Vagina (tissue), 2 donors: ENCODE measurements at places on chromosomes 1 and 21.

DNA sequence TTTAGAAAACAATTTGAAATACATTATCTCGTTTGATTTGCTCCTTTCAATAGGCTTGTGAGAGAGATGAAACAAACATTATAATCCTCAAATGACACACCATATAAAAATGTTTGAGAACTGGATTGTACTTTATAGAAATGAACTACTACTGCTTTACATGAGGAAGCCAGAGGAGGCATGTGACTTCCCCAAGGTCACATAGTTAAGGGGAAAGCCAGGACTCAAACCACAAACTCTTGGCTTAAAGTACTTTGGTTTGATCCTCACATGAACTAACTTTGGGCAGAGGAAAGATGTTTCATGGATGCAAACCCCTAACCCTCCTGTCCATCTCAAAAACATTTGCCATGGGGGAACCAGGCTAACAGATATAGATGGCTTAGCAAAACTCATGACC lies 4.7 kb downstream of the ARHGEF11 start:
- DNase-seq = no peak

DNA sequence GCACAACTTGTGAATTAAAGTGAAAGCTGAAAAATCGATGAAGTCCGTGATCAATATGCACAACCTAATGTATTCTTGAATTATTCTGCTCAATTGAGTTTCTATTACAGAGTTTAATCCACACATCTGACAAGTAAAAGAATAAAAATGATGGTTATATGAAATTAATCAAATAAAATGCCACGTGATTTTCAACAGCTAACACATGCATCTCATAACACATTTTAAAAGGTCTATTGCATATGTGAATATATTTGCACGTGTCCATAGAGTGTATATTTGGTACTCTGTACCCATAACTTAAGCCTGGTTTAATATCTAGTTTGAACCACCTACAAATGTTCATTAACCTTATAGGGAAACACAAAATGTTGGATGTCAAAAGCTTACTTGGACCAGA lies 266.2 kb downstream of the NTNG1 start:
- no peak for DNase-seq

GRCh38 chr1:101139130-101139529 lies 97.7 kb upstream of the S1PR1 start:
- DNase-seq = no peak

- DNase-seq = no peak
These were observed 215.5 kb downstream of the MRPL39 start for GRCh38 chr21:25391777-25392176.
